ENCODE measurements at places on chromosomes 5 and 9. TPM values are rescaled to one million over a fixed set of nuclear protein-coding genes. Genes with fewer than 3 reads are reported as not detected.

GRCh38 chr9:115401756-115402327 lies 283.9 kb upstream of the TNC start:
- no peak for DNase-seq

DNA sequence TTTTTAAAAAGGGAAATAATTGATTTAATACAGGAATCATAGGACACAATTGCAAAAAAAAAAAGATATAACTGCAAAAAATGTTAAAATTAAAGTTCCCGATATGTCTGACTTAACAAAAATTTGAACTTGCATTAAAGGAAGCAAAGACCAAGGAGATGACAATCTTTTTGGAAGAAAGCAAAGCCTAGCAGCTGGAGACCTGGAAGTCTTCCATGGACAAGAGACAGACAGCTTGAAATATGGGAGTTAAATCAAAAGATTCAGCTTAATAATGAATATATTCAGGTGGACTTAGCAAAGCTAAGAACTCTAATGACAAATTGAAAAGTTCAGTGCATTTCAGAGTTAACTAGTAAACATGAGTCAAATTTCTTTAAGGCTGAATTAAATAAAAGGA lies 568.7 kb upstream of the RGMB start:
- no peak for DNase-seq

GRCh38 chr9:137448602-137448962 lies 7.4 kb upstream of the ENTPD8 start:
- no peak for DNase-seq

- DNase-seq = no peak
Observed at GRCh38 chr9:73269430-73270101, 117.9 kb downstream of the ANXA1 start.

GRCh38 chr9:115636596-115636995 lies 517.0 kb upstream of the PAPPA start:
- DNase-seq = no peak

DNA sequence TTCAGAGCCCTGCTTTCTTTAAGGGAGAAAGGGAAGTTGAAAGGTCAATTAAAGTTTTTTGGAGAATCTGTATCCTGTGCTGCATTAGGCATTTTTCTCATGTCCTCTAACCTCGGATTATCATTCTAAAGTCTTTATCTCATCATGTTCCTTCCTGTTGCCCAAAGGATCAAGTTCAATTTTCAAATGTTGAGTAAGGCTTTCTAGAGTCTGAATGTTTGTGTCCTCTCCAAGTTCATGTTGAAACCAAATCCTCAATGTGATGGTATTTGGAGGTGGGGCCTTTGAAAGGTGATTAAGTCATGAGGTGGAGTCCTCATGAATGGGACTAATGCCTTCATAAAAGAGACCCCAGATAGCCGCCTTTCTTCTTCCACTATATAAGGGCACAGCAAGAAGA lies 20.2 kb upstream of the TNC start:
- no peak for DNase-seq

- no peak for DNase-seq
Observed at GRCh38 chr9:72894342-72894741, 58.5 kb downstream of the ALDH1A1 start.

- no peak for DNase-seq
Observed at GRCh38 chr9:130980526-130980925, 28.4 kb upstream of the LAMC3 start.

DNA sequence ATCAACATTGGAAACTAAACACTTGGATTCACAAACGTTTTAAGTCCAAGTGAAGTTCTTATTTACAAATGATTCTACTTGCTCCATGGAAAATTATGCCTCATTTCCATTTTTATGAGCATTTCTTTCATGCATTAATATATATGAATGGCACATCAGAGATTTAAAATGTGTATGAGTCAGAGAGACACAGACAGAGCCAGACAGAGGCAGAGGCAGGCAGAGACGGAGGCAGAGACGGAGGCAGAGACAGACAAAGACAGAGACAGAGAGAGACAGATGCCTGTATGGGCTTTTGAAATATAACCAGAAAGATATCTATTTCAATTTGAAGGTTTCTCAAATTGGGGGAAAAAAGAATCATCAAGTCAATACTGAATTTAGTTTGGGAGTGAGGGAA lies 649.0 kb downstream of the PTPRD start:
- DNase-seq = no peak

DNA sequence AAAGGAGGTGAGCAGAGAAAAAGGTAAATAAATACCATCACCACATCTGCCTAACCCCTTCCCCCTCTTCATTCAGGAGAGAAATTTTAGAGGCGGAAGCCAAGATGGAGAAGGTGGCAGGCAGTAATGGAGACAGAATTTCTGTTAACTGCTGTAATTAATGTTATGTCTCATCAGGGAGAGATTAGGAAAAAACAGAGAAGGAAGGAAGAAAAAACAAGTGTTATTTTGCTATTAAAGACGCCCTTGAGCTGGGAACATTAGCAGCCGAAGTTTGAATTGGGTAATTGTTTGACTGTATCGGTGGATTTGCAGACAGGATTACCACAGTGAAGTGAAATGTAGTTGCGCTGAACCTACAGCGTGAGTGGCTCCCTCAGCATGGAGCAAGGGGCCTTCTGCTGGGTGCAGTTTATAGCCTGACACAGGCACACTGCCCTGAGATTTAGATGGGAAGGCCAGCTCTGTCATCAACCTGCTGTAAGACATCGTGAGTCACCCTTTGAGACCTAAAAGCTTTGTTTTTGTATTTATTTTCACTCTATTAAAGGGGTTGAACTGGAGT lies 136.3 kb downstream of the ASTN2 start:
- DNase-seq = no peak

GRCh38 chr5:179217956-179218942 lies 127.0 kb downstream of the ADAMTS2 start:
- DNase-seq = no peak

- DNase-seq = no peak
Observed at GRCh38 chr5:95861864-95862561, 39.5 kb upstream of the GLRX start.

GRCh38 chr9:127187231-127187956 lies 65.0 kb upstream of the ANGPTL2 start:
- DNase-seq = no peak

DNA sequence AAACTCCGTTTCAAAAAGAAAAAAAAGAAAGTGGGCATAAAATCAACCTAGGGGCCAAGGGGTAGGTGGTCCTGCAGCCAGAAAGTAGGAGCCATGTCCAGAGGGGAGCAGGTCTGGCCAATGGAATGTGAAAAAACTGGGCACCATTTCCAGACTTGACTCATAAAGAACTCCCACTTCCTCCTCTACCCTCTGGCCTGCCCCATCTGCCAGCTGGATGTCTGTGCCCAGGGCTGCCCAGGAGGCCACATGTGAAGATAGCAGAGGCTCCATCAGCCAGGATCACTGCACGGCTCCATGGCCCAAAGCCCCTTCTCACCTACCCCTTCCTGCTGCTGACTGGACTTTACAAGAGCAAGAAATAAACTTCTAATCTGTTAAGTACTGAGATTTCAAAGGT lies 42.1 kb upstream of the EEIG1 start:
- no peak for DNase-seq

DNA sequence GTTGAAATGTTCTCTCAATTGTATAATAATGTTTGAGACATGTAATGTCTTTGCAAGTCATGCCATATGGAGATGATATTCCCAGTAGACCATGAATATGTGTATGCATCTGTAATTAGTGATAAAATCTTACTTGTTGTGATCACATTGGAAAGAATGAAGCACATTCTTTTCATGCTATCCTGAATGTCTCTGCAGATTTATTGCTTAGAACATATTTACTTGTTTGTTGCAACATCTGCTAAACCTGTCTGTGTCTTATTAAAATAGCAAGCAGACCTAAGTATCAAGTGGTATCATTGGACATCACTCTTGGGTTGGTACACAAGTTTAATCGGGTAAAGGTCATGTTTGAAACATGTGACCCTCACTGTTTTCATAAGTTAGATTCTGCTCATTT lies 265.5 kb upstream of the CD180 start:
- no peak for DNase-seq

DNA sequence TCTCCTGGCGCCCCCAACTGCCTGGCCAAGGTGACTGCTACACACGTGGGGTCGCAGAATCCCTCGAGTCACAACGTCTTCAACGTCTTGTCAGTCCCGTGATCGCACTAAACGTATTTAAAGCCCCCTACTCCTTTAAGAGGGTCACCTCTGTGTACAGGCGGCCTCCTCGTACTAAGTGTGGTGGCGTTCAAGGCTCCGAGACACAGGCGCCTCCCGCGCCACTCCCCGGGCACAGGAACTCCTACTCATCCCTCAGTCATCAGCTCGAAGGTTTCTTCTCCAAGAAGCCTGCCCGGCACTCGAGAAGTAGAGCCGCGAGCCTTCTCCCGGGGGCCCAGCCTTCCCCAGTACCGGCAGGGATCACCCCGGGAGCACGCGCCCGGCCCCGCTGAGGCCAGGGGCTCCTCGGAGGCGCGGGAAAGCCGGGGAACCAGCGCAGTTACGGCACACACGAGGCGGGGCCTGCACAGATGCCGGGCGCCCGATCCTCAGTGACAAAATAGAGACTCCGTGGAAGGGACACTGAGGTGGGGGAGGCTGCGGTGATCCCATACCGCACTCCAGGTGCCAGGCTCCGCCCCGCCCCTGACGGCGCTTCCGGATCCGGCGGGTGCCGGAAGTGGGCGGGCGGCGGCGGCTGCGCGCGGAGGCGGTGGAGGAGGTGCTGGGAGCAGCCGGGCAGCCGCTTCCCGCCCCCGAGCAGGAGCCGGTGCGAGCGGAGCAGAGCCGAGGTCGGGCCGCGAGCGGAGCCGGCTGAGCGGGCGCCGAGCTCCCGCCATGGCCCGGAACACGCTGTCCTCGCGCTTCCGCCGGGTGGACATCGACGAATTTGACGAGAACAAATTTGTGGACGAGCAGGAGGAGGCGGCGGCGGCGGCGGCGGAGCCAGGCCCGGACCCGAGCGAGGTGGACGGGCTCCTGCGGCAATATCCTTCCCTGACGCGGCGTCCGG lies 6.9 kb downstream of the ARPC5L start:
- DNase-seq = no peak

DNA sequence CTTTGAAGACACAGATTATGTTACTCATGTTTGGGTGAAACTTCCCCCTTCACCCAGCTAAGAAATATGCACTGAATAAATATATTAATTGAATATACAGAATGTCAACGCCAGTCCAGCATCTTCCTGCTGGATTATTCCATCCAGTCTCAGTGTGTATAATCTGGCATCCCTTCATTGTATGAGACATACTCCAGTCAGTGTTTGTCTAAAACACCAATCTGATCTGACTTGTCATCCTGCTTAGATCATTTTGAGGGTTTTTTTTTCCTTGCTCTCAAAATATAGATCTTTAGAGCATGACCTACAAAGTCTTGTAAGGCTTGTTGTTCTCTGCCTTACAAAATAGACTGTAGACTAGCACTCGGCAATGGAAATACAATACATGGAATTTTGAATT lies 195.1 kb downstream of the SMARCA2 start:
- DNase-seq = no peak

DNA sequence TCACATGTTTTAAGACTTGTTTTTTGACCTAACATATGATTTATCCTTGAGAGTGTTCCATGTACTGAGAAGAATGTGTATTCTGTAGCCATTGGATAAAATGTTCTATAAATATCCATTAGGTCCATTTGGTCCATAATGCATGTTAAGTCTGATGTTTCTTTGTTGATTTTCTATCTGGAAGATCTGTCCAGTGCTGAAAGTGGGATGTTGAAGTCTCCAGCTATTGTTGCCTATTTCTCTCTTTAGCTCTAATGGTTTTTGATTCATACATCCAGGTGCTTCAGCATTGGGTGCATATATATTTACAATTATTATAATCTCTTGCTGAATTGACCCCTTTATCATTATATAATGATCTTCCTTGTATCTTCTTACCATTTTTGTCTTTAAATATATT lies 451.1 kb downstream of the BRINP1 start:
- DNase-seq = no peak

DNA sequence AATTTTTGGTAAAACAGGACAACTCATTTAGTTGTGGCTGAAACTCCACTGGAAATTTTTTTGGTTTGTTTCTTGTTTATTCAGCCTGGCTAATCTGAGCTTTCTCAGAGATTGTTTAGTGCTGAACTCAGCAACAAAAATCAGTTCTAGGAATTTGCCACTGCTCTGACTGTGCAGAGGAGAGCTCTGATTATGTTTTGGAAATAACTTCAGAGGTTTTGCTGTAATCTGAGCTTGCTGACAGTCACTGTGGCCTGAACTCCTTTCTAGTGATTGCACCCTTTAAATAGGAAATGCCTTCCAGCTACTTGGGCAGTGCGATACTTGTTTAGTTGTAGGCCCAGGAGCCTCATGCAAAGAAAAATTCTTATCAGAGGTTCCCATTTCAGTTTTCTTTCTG lies 60.2 kb downstream of the OSTF1 start:
- DNase-seq = no peak

- DNase-seq = no peak
Observed at GRCh38 chr9:117034866-117035265, 347.8 kb downstream of the TRIM32 start.

DNA sequence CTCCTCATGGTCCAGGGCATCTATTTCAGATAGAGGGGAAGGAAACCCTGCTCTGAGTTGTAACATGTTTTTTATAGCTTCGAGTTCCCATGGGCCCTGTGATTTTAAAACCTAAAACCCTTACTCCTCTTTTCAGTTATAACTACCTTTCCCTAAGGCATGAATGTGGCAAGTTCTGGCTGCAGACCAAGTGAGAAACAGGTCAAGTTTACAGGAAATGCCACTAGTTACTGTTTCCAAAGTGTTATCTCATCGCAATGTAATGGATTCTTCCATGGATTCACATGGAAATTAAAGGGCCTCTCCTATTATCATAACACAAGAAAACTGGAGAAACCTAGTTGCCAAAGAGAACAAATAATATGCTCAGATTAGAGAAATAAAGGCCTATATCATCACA lies 574.5 kb upstream of the GRAMD2B start:
- no peak for DNase-seq

DNA sequence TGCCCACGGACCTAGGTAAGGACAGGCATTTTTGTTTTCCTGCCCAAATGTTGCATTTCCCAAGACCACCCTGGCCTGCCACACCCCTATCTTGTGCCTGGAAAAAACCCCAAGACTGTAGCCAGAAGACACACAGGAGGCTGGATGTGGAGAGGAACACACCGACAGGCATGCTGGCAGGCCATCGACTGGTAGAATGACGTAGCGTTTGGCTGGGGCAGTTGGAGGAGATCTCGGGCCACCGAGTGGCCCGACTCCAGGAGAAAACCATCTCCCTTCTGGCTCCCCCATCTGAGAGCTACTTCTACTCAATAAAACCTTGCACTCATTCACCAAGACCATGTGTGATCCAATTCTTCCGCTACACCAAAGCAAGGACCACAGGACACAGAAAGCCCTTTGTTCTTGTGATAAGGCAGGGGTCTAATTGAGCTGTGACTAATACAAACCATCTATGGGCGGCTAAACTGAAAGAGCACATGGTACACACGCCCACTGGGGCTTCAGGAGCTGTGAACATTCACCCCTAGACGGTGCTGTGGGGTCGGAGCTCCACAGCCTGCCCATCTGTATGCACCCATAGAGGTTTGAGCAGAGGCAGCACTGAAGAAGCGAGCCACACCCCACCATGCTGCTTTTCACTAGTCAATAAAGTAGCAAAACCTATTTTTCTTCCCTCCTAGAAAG lies 38.9 kb upstream of the N4BP3 start:
- no peak for DNase-seq

- DNase-seq = no peak
Observed at GRCh38 chr9:133890583-133890982, 101.5 kb downstream of the VAV2 start.

Gene CYFIP2
- 10.3 TPM for total RNA-seq

Gene EPB41L4B
- total RNA-seq = 1.9 TPM

Gene SLC34A1
- total RNA-seq = 0.15 TPM

Gene GPRIN1
- total RNA-seq = 4.6 TPM

Gene CCDC112
- 7.2 TPM for total RNA-seq

Gene TRIO
- 28.4 TPM for total RNA-seq

Gene TLX3
- total RNA-seq = not detected

Gene CATSPER3
- total RNA-seq = not detected

Gene ARHGEF28
- 34.3 TPM for total RNA-seq

Measured in esophagus squamous epithelium (tissue), 5 donors.